Activated CD4-positive, alpha-beta T cell treated with anti-CD3 and anti-CD28 coated beads for 4 hours (primary cell): ENCODE measurements at places on chromosomes 3 and 15.

GRCh38 chr3:139308560-139308959, 35.3 kb upstream of the MRPS22 start:
- no peak for DNase-seq

- no peak for DNase-seq
These were observed 123.4 kb downstream of the CHSY1 start for GRCh38 chr15:101128221-101129015.

- no peak for DNase-seq
These were observed 215.4 kb downstream of the THSD4 start for GRCh38 chr15:71330638-71331162.

DNA sequence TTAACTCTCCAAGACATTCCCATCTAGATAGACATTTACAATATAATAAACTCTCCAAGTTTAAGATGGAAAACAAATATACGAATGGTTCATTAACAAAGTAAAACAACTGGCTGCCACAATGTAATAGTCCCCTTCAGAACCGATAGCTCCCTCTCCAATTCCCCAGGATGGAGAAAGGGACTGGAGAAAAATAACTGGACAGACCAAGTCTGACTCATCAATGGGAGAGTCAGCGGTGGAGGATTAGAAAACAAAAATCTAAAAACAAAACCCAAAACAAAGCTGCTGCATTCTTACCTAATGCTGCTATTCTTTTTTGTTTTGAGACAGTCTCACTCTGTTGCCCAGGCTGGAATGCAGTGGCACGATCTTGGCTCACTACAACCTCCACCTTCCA, 468.1 kb downstream of the SHQ1 start:
- DNase-seq = no peak

GRCh38 chr3:109532257-109533216, 195.2 kb upstream of the DPPA4 start:
- peak; percentile 35 for DNase-seq

GRCh38 chr3:132654190-132654589, 5.4 kb downstream of the ACAD11 start:
- no peak for DNase-seq

DNA sequence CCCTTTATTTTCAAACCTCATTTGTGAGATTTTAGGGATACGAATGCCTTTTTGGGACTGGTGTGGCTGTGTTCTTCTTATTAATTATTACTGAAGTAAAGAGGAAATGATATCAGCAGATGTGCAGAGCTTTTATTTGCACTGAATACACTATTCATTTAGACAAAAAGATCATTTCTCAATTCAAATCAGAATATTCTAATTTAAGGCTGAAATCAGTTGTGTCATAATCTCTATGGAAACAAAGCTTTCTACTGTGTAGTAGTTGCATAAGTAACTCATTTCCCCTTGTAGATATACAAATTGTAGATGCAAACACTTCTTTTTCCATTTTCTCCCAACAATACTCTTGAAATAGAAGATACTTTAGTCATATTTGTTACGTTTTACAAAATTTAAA, 56.0 kb downstream of the PDE8A start:
- no peak for DNase-seq

GRCh38 chr3:108664266-108664665, 74.7 kb downstream of the DZIP3 start:
- DNase-seq = no peak

GRCh38 chr3:26102376-26102775, 312.5 kb downstream of the OXSM start:
- no peak for DNase-seq

- no peak for DNase-seq
These were observed 64.5 kb downstream of the ALCAM start for GRCh38 chr3:105431200-105431599.

- no peak for DNase-seq
These were observed 14.8 kb upstream of the SEMA5B start for GRCh38 chr3:123042413-123042812.

DNA sequence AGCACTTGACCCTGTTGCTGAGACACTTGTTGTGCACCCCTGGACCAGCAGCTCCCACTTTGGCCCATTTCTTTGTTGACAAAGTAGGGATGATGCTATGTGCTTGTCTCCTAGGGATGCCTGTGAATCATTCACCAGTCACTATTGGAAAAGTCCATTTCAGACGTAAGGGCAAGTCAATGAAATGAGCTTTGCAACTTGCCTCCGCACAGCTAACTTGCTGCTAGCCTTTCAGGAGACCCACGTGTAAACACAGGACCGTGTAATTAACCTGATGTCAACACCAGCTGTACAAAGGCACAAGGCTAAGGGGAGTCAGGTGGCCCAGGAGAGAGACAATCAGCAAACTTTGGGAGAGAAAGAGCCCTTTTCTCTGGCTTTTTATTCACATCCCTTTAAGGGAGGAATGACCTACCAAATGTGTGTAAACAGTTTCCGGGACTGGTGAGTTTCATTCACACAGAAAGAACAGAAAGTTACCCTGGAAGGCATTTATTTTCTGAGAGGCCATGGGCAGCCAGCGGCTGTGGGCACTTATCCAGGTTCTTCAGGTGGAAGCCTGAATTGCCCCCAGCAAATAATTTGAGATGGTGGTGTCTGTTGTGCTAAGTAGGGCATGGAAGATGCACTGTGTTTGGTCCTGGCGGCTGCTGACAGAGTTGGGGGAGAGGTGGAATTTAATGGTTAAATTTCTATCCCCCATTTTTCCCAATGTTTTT, 54.0 kb downstream of the TIPARP start:
- no peak for DNase-seq

DNA sequence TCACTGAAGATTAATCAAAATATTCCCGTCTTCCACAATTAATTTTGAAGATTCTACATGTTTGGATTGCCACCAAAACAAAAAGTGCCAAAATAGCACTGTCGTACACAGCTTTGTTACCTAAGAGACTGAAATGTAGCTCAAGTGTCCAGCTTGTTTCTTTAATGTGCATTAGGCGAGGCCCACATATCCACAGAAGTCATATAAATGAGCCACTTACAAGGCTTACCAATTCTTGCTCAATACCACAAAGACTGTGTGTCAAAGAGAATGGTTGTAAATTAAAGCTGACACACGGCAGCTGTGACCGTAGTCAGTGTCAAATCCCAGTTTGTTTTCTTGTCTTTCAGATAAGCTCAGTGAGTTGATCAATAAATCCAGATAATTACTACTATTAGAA, 639.4 kb upstream of the TBL1XR1 start:
- no peak for DNase-seq

GRCh38 chr15:87949575-87950223, 306.8 kb downstream of the NTRK3 start:
- no peak for DNase-seq

DNA sequence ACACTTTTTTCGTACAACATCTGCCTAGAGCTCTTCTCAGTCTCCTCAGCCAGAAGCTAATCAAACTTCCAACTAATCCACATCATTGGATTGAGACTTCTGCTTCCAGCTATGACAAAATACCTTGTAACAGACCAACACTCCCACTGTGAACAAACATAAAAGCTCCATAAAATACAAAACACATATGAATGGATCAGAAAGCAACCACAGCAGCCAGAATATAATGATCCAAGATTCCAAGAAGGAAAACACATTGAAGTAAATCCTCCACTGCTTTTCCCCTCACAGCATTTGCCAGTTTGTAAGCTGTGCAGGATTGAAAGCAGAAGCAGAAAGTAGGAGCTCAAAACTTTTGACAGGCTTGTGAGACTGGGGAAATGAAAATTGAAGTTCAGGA, 863.2 kb downstream of the TUSC7 start:
- DNase-seq = no peak

GRCh38 chr3:168325684-168326083, 230.0 kb upstream of the GOLIM4 start:
- DNase-seq = no peak

DNA sequence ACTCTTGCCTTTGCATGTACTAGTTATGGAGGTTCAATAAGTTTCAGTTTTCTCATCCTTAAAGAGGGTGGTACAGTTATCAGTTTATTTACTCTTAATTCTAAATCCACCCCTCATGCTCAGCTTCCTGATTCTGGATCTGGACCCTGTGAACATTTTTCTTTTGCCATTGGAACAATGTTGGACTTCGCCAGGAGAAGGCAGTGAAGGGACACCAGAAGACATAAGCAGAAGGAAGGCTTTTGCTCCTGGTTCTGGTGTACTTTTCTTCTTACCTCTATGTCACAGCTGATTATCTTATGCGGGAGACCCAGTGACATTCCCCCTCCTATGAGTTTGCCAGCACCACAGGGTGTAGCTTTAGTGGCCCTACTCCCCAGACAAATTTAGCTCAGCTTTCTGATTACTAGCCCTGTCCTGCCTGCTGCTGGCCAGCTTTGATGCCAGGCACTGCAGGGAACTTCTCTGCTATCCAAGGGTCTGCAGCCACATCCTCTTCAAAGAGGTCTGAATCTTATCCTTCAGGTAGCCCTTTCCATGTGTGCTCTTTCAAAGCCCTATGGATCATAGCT, 466.3 kb upstream of the EPHA3 start:
- no peak for DNase-seq

GRCh38 chr3:32313169-32313568, 74.7 kb downstream of the CMTM8 start:
- DNase-seq = no peak

DNA sequence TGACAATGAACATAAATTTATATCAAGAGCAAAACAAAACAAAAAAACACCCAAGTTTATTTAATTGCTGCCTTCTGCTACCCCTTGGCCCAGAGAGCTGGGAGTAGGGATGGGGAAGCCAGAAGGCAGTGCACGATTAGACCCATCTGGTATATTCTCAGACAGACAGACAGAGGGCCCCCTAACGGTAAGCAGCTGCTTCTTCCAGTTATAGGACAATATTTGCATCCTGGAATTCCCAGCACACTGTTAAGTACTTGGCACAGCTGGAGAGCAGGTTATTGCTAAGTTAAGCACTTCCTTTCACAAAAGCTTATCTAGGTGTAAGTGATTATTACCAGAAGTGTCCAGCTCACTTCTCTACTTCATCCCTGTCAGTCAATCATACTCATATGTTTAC, 39.3 kb downstream of the C2CD4B start:
- DNase-seq = no peak

DNA sequence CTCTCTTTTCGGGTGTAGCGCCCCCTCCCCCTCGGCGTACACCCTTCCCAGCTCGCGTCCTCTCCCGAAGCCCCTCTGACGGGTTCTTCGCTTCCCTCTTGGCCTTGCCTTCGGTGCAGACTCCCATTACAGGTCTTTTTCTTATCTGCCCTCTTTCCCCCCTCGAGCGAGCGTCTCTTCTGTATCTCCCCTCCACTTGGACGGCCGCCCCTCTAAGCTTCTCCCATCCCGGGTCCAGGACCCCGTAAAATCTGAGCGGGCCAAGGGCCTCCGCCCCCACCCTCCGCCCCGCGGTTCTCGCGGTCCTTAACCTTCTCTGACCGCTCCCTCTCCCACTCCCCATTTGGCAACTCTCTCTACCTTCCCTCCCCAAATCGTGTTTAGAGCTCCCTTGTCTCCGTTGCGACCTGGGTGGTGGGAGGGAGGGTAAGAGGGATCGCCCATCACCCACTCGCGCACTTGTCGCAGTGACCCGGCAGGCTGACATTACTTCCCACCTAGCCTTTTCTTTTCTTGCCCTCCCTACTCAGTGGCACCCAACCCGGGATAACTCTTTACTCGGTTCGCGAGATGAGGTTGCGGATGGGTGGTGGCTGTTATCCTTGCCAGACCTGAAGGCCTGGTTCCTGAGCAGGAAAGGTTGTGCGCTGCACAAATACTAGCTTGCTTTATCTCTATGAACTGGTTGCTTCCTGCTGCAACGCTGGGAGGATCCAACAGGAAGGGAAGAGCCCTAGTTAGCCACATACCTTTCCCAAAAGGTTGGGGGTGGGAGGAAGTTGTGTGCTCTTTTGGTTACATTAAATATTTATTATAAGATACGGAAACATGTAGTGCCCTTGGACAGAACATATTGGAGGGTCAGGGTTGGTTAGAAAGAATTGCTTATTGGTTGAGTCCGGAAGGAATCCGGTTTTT, 922 bp downstream of the RAB11A start:
- peak; percentile 23 for DNase-seq

GRCh38 chr3:178845420-178846118, 226.0 kb downstream of the ZMAT3 start:
- no peak for DNase-seq

- no peak for DNase-seq
These were observed 5.5 kb upstream of the IL20RB start for GRCh38 chr3:136952292-136952691.

GRCh38 chr15:60957111-60957510, 272.0 kb downstream of the RORA start:
- DNase-seq = no peak

DNA sequence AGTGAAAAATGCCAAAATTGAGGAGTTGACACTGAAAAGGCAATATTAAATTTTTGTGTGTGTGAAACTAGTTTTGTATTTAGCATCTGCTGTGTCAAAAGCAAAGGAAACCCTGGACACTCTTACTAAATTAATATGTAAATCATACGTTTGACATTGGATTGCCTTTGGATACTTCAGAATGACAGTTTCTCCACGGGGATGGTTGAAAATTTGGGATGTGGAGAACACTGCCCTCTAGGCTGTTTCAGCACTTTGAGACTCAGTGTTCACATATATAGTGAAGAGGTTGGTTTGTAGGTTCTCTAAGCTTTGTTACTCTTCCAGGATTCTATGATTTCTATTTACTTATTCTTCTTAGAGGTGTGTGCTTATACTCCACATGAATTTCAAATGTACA, 3.0 kb downstream of the ROBO2 start:
- no peak for DNase-seq

- no peak for DNase-seq
These were observed 10.8 kb upstream of the MEF2A start for GRCh38 chr15:99554880-99555488.

GRCh38 chr15:62457100-62457499, 292.0 kb upstream of the C2CD4B start:
- no peak for DNase-seq

DNA sequence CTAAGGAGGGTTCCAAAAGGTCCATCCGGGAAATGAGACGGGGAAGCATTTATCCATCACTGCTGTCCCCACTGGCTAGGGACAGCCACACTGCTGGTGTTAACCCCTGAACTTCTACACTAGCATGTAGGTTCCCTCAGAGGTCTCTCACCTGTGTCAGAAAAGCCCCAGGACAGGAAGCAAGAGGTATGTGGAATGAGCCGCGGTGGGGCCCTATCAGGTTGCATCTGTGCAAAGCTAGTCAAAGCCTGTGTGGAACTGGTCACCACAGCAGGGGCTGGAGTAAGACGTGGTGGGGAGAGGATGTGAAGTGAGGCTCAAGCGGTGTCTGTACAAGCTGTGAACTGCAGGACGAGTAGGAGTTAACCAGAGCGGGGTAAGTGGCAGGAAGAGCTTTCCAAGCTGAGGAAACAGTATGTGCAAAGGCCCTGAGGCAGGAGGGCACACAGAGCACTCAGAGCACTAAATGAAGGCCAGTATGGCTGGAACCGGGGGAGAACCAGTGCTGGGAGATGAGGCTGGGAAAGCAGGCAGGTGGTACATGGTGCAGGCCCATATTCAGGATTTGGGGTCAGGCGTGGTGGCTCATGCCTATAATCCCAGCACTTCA, 57.8 kb downstream of the MEGF11 start:
- no peak for DNase-seq

- no peak for DNase-seq
These were observed 17.5 kb downstream of the PLA2G4F start for GRCh38 chr15:42138968-42139386.
